ENCODE measurements at places on chromosomes 7 and 10. TPM values are rescaled to one million over a fixed set of nuclear protein-coding genes. Genes with fewer than 3 reads are reported as not detected.

DNA sequence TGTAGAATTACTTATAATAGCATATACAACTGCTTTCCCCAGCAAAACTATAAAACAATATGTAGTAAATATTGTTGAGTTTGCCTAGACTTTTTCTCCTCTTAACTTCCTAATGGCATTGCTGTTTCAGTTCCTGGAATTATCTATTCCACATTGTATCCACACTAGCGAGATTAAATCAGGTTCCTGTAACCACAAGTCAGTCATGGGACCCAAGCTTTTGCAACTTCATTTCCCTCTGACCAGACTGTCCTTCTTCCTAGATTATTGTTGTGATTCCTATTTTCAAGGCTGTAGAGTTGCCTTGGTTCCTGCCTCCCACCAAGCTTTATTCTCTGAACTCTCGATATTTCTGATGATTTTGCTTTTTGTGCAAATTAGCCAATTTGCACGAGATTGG lies 173.3 kb upstream of the ZNF804B start:
- DNase-seq: no peak

GRCh38 chr10:2882628-2883027 lies 184.7 kb upstream of the PFKP start:
- DNase-seq: no peak

OPN1SW gene
- not detected for total RNA-seq

GRCh38 chr7:137360087-137360679 lies 16.6 kb upstream of the PTN start:
- DNase-seq: no peak

SFRP5 gene
- total RNA-seq: not detected

ZNF33B gene
- 25.0 TPM for total RNA-seq

DNA sequence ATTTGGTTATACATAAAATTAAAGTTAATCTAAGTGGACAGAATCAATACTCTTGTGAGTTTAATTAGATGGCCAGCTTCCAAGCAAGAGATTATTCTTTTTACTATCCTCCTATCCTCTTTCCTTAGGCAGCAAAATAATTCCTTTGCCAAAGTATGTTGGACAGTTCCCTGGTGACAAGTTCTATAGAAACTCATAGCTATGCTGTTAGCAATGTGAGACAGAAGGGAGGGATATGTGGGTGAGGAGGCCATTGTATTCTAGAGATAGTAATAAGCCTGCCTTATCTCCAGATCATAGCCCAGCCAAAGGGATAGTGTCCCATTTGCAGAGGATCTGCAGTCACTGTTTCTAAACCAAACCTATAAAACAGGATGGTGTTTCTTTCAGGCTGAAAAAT lies 181.6 kb upstream of the HDAC9 start:
- DNase-seq: no peak

DNA sequence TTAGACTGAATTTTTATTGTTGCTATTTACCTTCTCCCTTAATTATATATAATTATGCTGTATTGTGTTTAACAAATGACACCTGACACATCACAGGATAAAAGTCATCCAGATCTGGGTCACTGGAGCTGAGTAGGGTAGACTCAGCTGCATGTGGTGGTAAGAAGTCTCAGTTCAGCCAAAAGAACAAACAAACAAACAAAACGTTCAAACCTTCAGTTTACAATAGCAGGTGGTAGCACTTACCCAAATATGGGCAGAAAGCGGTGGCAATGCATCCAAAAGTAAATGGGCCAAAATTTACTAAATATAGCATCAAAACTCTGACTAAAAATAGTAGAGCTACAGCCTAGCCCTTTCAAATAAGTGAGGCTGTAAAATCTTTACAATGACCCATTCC lies 42.2 kb downstream of the ZWINT start:
- no peak for DNase-seq

DNA sequence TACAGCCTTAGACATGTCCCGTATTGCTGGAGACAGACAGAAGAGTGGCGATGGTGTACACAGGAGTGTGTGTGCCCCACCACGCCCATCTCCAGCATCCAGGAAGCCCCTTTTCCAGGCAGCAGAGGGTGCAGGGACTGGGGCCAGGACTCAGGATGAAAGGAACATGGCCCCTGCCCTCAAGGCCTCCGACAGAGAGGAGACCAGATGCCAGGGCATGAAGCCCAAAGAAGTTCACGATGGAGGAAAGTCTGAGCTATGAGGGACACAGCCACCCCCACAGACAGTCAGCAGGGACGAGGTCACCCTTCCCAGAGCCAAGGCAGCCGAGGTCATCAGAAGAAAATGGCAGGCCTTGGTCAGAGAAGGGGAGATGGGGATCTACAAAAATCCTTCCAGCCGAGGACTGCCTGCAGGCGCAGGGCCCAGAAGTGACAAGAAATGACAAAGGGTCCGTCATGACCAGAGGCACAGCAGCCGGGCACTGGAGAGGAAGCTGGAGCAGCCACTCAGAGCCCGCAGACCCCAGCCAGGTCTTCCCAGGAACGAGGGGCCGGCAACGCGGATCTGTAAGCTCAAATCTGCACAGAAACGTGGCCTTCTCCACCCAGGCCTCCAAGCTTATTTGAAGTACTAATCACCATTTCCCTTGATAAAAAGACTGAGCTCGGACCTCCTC lies 78.7 kb upstream of the PPP2R2D start:
- no peak for DNase-seq

DNA sequence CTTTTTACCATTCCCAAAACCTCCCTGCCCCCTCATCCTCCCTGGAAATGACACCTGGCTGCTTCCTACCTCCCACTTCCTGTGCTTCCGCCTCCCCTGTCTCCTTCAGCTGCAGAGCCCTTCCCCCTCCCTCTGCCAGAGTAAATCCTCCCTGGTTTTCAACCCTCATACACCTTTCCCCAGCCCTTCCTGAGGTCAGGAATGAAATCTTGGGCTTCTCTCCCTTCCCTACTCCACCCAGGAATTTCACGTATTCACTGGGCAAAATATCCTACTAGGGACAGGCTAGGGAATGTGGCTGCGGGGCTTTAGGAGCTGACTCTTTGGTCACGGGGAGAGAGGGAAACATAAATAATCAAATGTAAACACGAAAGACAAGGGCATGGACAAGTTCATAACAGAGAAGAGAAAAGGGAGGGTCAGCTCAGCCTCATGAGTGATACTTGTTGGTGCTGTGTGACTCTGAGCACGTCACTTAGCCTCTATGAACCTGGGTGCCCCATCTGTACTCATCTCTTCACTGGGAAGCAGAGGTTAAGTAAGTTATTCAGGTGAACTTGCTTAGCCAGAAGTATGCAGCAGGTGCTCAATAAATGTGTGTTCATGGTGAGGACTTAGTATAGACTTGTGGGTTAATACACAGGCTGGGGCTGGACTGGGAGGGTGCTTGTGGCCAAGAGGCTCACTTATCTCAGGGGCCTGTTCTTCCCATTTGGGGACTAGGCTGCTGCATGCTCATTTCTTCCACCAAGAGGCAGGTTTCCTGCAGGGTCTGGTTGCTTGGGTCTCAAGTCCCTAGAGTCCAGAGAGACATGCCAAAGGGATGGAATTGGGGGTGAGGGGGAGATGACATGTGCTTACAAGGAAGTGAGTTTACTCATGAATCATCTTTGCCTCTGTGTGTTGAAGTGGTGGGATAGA lies 10.0 kb upstream of the DUSP5 start:
- DNase-seq: no peak

CAV2 gene
- total RNA-seq: 1.9 TPM

TMEM26 gene
- 0.05 TPM for total RNA-seq

DNA sequence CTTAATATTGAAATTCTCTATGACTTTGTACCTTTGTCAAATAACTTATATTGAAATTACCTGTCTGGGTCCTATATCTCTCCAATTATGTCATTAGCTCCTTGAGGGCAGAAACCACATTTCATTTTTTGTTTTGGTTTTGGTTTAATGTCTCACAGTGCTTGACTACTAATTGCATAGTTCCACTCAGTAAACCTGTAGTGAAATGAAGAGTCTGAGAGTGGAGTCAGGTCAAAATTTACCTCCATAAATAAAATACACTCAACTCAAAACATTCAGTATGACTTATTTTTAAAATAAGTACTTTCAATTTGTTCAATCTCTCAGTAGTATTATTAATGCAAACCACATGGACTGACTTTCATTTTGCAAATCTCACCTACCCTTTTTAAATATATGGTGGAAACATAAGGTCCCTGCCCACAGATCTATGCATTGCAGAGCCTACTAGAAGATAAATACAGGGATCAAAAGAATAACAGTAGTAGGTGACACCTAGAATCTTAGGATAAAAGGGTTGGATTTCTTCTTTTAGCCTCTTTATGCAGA lies 32.5 kb downstream of the PDE1C start:
- no peak for DNase-seq

IFIT1 gene
- total RNA-seq: 2.4 TPM

DNA sequence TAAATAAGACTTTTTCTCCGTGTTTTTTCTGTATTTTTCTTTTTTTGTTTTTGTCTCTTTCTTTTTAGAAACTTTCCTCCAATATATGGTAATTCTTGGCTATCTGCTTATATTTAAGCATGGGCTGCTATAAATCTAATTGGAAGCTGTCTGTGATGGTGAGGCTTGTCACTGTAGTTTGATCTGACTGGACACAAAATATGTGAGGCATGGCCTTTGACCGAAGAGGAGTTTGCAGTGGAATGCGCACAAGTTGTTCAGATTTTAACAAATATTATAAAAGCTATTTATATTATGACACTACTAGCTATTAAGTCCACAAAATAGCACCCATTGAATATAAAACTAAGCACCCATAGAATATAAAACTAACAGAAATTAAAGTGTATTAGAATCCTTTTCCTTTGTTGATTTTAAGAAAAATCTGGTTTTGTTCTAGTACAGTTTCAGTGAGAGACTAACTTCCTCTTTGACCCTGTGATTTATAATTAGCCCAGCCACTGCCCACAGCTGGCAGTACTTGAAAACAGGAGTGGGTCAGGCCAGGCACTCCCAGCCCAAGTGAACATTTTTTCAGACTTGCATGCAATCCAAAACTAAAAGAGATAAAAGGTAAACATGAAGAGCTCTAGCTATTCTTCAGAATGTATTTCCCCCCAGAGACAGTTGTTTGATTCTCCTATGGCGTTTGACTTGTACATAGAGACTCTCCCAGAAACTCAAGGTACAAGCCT lies 69.9 kb upstream of the FGL2 start:
- DNase-seq: no peak

- no peak for DNase-seq
These were observed 129.7 kb downstream of the PLCE1 start for GRCh38 chr10:94123258-94123995.

GRCh38 chr10:103609231-103610082 lies 116.0 kb downstream of the NEURL1 start:
- no peak for DNase-seq

GRCh38 chr10:49118430-49119074 lies 3.2 kb upstream of the VSTM4 start:
- DNase-seq: no peak

DNA sequence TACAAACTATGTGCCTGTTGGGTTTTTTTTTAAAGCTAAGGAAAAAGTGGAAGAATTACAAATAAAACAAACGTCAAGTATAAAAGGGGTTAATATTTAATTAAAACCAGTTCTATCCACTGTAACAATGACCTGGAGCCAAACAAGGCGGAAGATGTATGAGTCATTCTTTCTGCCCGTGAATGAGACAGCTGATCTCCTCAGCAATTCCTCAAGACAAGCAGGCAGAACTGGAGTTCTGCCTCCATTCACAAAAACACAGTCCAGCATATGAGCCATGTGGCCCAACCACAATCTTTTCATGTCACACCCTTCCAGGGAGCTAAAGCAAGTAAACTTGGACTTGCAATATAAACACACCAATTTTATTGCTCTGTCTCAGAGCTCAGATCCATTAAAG lies 8.4 kb downstream of the ETV1 start:
- no peak for DNase-seq

GRCh38 chr10:24209946-24210491 lies 1.1 kb downstream of the KIAA1217 start:
- DNase-seq: no peak

DNA sequence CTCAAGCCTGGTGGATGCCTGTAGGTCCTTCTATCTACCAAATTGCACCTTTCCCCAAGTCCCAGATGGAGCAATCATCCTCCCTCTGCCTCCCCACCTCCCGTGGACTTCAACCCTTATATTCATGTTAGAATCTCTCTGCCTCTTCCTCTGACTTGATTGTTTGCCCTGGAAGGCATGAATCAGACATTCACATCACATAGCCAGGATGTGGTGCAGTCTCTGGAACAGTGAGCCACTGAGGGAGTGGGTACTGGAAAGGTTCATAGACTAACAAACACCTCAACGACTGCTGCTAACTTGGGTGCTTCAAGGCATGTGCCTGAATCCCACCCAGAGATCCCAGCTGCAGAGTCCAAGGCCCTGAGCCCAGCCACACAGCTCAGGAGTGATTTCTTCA lies 494.0 kb downstream of the TNS3 start:
- DNase-seq: no peak

DNA sequence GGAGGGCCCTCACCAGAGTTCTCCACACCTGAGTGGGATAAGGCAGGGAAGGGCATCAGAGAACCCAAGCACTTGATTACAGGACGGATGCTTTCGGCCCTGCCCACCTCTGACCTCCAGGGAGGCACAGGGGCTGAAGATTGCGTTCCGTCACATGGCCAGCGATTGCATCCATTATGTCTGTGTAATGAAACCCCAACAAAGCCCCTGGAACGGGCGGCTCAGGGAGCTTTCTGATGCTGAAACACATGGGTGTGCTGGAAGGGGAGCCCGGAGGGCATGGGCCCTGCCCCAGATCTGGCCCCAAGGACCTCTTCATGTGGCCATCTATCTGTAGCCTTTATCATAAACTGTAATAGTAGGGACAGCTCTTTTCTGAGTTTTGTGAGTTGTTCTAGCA lies 117.2 kb downstream of the PTPN20 start:
- no peak for DNase-seq

DNA sequence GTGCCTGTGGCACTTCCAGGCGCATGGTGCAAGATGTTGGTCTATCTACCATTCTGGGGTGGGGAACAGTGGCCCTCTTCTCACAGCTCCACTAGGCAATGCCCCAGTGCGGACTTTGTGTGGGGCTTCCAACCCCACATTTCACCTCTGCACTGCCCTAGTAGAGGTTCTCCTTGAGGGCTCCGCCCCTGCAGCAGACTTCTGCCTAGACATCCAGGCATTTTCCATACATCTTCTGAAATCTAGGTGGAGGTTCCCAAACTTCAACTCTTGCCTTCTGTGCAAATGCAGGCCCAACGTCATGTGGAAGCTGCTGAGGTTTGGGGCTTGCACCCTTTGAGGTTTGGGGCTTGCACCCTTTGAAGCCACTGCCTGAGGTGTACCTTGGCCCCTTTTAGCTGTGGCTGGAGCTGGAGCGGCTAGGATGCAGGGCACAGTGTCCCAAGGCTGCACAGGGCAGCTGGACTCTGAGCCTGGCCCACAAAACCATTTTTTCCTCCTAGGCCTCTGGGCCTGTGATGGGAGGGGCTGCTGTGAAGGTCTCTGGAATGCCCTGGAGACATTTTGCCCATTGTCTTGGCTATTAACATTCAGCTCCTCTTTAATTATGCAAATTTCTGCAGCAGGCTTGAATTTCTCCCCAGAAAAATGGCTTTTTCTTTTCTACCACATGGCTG lies 130.6 kb upstream of the EFCAB10 start:
- DNase-seq: no peak

- no peak for DNase-seq
These were observed 9.7 kb downstream of the ABLIM1 start for GRCh38 chr10:114648368-114648767.

COL17A1 gene
- total RNA-seq: not detected

ABCB8 gene
- total RNA-seq: 43.5 TPM

- DNase-seq: no peak
These were observed 218.6 kb upstream of the FZD1 start for GRCh38 chr7:91045606-91046005.
